ENCODE measurements at places on chromosomes 1 and 21.

DNA sequence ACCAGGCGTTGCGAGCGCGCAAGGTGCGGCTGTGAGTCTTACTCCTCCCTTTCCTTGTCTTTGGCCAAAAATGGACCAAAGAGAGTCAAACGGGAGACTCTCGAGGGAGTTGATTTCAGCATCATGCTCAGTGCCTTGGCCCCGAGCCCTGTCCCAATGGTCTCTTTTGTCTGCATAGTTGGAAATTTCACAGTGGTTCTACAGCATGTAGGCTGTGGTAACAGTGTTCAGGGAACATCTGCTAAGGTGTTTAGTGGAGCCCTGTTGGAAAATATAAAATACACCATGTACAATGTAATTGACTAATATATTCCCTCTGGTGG lies 2.7 kb downstream of the CACNA1E start:
- no peak for DNase-seq

DNA sequence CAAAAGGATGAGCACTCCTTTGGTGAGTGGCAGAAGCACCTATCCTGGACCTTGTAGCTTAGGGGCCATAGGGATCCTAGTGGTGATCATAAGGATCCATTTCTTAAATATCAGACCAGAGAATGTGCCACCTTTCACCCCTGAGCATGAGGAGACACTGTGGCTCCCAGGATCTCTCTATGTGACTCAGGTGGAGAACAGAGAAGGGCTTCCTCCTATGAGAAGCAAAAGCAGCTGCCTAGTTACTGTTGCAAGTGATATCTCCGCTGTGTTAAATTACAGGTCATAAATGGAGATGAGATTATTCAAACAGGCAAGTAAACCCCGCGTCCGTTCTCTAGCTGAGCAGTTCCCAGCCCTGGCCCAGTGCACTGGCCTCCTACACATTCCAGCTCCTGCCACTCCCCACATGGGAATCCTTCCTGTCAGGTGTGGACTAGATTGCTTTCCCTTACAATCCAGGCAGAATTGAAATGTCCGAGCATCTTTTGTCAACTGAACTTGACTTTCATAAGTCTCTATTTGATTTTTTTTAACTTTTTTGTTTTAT lies 26.3 kb downstream of the CLEC20A start:
- DNase-seq, result no peak

DNA sequence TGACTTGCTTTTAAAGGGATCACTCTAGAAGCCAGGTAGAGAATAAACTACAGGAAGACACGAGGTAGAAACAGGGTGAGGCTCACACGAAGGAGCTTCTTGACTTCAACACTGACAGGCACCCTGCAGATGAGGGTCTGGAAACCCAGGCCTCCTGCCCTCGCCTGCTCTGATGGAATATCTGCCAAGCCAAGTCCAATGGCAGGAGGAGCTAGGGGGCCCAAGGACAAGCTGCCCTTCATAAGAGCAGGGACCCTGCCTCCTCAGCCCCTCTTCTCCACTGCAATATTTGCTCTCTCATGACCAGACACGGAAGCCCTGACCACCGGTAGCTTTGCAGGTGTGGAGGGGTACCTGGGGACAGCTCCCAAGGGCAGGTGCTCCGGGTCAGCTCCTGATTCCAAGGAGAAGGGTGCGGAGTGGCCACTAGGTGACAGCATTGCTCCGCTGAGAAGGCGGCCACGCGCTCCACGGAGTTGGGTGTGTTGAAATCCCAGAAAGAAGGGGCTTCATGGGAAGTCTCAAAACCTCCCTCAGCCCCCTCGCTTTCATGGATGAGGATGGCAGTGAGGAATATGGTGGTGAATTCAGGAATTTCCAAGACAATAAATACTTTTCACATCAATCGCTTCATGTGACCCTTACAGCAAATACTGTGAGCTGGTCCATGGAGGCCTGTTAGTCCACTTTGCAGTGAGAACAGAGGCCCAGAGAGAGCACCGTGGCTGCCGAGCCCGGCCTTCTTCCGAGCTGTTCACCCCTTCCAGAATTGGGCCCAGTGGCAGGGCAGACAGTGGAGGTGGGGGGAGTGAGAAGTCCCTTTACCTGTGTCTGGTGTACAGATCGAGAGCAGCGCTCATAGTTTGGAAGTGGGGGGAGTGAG lies 33.2 kb upstream of the PAX7 start:
- peak; percentile 31 for DNase-seq

GRCh38 chr1:162088281-162088969 lies 18.9 kb downstream of the NOS1AP start:
- no peak for DNase-seq

GRCh38 chr1:34362949-34363348 lies 186.2 kb downstream of the C1orf94 start:
- no peak for DNase-seq

DNA sequence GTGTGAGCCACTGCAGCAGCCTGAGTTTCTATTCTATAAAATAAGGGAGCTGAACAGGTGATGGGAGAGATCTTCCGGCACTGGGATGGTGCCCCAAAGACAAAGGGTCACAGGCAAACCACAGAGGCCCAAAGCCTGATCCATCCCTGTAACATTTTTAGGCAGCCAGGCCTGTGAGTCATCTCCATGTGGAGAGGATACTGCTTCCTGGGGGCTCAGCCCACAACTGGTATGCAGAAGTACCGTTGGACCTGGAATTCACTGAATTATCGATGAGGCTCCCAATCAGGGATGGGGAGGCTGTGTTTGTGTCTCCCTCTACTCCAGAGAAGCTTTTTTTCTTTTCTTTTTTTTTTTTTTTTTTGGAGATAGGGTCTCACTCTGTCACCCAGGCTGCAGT lies 48.8 kb upstream of the WASF2 start:
- no peak for DNase-seq

- DNase-seq, result no peak
These were observed 260.7 kb upstream of the BRINP3 start for GRCh38 chr1:190738317-190738716.

DNA sequence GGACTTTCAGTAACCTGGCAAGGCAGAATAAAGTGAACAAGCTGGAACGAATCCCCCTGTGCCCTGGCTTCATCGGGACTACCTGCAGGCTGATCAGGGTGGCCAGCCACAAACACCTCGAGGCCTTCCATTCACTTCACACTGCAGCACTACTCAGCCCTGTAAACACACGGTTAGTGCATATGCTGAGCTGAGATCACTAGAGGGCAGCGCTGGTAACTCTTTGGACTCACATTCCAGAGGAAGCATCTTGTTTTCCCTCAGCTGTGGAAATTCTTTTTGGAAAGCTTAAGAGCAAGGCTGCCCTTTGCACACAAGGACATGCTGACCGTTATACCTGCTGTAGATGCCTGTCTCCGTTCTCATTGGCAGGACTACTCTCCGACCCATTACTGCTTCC lies 32.1 kb downstream of the PCSK9 start:
- peak; percentile 31 for DNase-seq

DNA sequence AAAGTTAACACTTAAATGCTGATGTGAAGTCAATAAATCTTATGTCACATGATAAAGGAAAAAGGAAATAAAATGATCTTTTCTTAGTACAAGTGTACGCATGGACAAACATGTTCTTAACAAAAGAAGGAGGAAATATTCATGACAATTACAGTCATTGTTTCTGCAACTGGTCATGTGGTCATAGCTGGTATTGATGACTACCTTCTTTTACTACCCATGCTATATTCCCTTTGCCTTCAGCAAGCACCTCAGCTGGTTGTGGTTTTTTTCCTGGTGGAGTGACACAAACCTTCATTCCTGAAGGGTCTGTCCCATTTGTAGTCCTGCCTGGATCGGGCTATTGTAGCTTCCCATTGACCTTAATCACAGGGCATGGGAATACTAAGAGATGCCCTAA lies 23.4 kb upstream of the TSHB start:
- DNase-seq, result no peak

DNA sequence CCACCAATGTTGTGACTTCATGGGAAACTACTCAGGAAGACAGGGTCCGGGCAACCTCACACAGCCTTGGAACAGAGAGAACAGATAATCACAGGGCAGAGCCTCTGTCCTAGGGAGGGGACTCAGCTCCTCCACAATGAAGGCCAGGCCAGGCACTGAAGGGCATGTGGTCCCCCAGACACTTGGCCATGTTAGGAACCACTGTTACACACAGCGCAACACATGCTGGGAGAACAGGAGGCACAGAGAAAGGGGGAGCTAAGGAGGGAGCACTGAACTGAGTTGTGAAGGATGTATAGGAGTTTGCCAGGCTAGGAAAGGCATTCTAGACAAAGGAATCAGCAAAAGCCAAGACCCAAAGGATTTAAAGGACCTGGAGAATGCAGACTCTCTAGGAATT lies 127.6 kb downstream of the DMRTB1 start:
- no peak for DNase-seq

- peak; percentile 95 for DNase-seq
These were observed 689.6 kb downstream of the USP25 start for GRCh38 chr21:16419188-16419921.

- no peak for DNase-seq
These were observed 71.6 kb upstream of the KCND3 start for GRCh38 chr1:112061056-112061455.

DNA sequence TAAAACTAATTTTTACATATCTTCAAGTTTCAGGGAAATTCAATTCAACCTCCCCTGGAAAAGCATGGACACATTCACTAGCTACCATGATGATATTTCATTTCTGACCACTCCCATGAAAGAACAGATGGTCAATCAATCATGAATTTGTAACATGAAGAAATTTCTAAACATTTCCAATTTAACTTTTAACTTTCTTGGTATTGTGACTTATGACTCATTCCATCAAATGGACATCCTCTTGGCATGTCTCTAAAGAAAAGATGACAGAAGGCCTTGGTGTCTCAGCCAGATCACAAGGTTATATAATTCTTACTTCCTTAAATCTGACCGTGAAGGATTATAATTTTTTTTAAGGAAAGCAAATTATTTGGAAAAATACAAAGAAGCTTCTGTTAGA lies 10.5 kb upstream of the MCOLN3 start:
- DNase-seq, result no peak

DNA sequence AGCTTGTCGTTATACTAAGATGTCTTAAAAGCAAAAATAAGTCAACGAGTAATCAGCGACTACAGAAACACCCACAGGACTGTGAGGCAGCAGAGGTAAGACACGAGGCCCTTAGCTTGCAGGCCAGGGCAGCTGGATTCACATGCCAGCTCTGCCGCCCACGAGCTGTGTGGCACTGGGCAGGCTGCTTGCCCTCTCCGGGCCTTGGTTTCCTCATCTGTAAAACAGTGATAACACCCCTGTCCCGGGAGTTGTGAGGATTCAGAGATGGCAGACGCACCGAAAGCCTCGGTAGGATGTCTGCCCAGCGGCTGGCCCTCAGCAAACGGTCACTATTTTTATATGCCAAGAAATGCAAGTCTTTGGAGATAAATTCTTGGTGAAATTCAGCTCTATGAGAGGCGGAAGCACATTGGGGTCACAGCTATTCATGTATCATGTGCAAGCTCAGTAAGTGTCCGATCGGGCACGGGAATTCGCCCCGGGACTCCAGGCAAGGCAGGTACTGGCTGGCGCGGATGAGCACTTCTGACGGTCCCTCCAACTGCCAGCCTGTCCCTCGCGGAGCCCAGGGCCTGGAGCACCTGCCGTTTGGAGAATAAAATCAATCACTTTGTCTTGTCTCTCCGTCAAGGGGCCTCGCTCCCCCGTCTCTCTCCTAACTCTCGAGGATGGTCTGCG lies 1.1 kb downstream of the C2CD2 start:
- DNase-seq, result no peak

GRCh38 chr1:64171797-64172281 lies 31.6 kb upstream of the UBE2U start:
- no peak for DNase-seq

DNA sequence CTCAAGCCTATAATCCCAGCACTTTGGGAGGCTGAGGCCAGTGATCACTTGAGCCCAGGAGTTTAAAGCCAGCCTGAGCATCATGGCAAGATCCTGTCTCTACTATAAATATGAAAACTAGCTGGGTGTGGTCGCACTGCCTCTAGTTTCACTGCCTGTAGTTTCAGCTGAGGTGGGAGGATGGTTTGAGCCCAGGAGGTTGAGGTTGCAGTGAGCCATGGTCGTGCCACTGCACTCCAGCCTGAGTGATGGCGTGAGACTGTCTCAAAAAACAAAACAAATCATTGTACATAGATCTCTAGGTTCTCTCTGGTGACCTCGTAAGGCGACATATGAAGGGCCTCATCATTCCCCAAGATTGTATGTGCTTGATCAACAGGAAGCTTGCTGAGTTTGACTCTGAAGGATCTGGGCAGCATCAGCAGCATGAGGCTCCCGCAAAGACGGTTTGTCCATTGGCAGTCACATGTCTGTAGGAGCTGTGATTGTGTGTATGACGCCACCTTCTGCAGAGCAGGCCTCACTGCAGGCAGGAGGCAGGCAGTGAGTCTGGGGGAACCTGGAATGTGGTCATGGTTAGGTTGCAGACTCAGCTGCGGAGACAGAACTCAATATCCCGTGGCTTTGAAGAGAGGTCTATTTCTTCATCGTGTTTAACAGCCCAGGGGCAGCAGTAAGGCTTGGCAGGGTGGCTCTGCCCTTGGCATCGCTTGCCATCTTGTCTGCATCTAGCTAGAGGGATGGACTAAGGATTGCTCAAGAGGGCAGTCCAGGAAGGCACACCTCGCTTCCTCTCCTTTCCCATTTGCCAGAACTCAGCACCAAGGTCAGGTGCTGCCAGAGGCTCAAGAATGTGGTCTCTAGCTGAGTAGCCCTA lies 14.0 kb downstream of the ATP5PO start:
- DNase-seq, result peak; percentile 41

DNA sequence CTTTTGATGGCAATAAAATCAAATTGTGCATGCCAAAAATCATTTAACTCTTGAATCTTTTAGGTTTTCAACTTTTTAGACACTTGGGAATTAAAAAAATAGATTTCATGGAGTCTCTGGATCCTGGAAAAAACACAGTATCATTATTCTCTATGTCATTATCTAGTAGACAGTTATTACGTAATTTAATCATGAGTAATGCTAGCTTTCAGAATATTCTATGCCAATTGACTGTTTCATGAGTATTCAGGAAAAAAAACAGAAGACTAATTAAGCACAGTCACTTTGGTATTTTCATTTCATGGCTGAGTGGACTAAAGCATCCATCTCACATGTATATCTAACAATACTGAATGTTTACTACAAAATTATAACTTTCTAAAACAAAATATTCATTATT lies 44.0 kb downstream of the ODF2L start:
- DNase-seq, result no peak

DNA sequence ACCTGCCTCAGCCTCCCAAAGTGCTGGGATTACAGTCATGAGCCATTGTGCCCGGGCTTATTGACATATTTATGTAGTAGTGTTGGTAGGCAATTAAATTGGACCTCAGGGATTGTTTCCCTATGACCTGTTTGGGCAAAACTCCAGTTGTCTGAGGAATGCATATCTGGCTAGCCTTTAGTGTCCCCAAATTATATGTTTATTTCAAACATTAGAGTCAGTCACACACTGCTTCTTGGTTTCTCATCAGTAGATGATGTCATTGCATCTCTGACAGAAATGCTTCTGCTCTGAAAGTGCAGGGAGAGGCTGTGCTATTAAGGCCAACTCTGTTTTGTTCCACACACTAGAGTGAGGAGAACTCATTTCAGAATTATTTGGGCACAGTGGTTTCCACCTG lies 12.5 kb downstream of the PIP5K1A start:
- DNase-seq, result peak; percentile 26
